RCC 7860 (cell line): ENCODE measurements at places on chromosomes 1 and 21.

DNA sequence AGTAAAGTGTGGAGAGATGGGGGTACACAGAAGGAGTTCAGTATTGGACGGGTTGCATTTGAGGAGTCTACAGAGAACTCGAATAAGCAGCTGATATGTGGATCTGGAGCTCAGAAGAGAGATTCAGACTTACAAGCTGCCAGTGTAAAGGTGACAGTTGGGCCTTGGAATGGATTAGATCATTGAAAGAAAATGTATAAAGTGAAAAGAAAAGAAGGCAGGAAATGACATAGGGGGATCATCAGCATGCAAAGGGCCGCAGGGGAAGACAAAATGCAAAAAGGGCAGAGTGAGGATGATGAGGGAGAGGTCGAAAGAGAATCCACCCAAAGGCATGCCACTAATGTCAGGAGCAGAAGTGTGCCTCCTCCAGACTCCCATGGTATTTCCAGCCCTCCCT is 273.3 kb downstream of the TNR start:
- DNase-seq, result no peak

DNA sequence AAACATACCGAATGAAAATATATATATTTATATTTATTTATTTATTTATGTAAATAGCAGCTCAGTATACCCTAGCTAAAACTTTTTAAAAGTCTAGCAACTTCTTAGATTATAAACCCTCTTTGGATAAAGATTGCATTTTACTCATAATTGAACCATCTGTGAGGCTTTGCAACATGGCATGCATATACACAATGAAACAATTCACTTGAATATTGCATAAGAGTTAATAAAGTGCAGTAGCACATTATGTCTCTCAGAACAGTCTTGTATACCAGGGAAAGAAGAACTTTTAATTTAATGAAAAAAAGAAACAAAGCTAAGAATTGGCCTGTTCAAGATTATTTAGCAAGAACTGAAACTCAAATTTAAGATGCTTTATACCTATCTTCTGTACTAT is 1363.9 kb upstream of the ADGRL2 start:
- DNase-seq, result no peak

- DNase-seq, result no peak
These were observed 74.7 kb downstream of the RUNX1 start for GRCh38 chr21:34974162-34974981.

GRCh38 chr1:27934818-27935549 is at the start of gene SMPDL3B:
SMPDL3B (plus strand) TSS chr1:27935000; CDS start chr1:27935184, 184 bp downstream.
- DNase-seq, result peak; percentile 14

DNA sequence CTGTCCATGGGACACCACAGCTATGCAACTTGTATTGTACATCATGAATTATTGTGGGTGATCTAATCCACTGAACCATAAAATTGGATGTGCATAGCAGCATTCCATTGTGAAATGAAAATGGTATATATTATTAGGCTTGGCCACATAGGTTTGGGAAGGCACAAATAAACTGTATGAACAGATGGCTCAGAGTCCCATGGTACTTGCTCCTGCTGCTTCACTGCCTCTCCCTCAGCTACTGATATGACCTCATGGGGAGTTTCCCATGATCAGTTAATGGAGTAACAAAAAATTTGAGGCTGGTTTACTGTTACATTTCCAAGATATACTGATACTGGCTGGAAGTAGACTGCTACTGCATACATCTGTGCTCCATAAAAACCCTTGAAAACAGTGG is 152.7 kb upstream of the NEGR1 start:
- peak; percentile 35 for DNase-seq

- DNase-seq, result no peak
These were observed 263.1 kb upstream of the CHRM3 start for GRCh38 chr1:239123260-239123659.

DNA sequence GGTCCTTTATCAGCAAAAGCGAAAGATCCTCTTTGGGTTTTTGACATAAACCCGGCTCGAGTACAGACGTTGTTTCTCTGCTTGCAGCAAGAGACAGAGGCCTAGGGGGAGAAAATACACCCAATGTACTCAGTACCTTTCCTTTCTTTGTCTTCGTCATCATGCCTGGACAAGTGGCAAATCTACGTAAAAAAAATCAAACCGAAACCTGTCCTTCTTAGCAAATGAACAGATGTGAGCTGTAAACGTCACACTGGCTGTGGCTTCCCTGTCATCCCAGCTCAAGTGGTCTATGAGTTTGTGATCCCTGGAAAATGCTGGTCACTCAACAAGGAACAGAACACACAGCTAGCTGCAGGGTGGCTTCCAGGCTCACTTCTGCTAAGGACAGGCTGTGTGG is 39.9 kb downstream of the STPG1 start:
- DNase-seq, result no peak

GRCh38 chr1:232223887-232224286 is 406.0 kb downstream of the SIPA1L2 start:
- DNase-seq, result no peak

- DNase-seq, result no peak
These were observed 2.2 kb downstream of the DEGS1 start for GRCh38 chr1:224185208-224185607.

- no peak for DNase-seq
These were observed 216.9 kb downstream of the RYR2 start for GRCh38 chr1:237258871-237259270.

GRCh38 chr1:108556499-108556898 is 3.4 kb upstream of the EEIG2 start:
- no peak for DNase-seq

GRCh38 chr1:91651661-91652071 is 151.0 kb downstream of the CDC7 start:
- DNase-seq, result no peak

DNA sequence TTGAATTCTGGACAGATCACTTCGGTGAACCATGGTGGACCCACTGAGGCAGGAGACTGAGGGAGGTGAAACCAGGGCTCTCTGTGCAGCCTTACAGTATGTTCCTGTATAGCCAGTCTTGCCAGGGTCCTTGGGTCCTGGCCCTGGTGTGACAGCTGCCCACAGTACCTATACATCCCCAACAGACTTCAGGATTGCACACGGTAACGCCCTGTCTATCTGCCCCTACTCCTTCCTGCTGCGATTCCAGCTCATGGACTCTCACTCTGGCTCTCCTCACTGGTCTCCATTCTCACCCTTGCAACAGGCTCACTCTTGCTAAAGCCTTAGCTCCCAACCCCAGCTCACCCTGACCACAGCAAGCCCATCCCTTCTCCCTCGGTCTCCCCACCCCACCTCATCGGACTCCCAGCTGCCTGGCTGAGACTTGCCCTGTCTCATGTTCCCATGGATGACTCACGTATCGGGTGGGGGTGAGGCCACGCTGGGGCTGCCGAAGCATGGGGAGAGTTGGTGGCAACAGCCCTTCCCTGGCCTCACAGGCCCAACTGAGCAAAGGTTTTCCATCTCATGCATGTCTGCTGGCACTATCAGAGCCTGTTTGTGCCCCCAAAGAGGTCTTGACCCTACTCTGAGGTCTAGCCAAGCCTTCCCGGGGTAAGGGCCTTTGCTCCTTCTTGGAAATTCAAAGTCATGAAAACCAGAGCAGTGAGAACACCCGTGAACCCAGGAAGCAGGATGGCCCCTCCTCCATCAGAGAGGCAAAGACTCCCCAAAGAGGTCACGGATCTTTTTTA is 7.1 kb downstream of the PHLDA3 start:
- DNase-seq, result peak; percentile 95

- DNase-seq, result peak; percentile 90
These were observed 39.8 kb upstream of the CLIC4 start for GRCh38 chr1:24705260-24706073.

- DNase-seq, result peak; percentile 96
These were observed 37.0 kb downstream of the NUAK2 start for GRCh38 chr1:205284420-205285144.

- DNase-seq, result no peak
These were observed 13.9 kb downstream of the SNIP1 start for GRCh38 chr1:37540036-37540785.
